Left cardiac atrium (tissue), 4 donors: ENCODE measurements at places on chromosomes 11 and 22. TPM values are rescaled to one million over a fixed set of nuclear protein-coding genes. Genes with fewer than 3 reads are reported as not detected.

The ANO9 gene
- 0.55 TPM for total RNA-seq

DNA sequence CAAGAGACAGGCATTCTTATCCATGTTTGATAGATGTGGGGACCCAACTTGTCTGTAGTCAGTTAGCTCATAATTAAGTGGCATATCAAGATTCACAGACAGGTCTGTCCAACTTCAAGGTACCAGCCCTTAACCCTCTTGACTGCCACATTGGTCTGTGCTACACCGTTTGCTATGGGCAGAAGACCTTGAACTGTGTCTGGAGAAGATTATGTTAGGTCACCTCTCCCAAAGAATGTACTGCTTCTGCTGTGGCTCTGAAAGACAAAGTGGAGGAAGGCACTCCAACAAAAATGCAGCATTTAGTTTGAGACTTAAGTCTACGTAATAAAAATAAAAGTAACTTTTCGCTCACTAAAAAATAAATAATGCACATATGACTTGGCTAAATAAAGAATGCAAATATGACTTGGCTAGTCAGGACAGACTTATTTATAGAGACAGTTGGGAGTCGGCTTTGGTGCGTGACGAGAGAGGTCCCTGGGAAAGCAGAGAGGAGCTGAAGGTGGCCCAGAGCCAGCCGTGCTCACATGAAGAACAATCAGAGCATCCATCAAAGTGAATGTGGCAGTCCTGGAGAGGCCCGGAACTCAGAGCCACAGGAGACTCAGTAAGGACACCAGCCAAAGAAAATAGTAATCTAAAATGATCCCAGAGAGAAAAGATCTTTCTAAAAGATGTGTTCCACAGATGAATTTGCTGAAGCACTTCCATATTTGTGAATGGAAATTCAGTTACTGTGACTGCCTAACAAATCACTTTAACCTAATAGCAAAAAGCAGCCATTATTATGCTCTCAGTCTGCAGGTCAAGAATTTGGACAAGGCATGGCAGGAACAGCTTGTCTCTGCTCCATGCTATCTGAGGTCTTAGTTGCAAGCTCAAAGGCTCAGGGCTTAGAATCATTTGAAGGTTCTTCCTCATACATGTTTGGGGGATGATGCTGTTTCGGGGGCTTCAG lies 35.0 kb downstream of the CWC15 start:
- peak; percentile 66 for DNase-seq

GRCh38 chr11:2551131-2551530 lies 106.3 kb downstream of the KCNQ1 start:
- DNase-seq: peak; percentile 6

DNA sequence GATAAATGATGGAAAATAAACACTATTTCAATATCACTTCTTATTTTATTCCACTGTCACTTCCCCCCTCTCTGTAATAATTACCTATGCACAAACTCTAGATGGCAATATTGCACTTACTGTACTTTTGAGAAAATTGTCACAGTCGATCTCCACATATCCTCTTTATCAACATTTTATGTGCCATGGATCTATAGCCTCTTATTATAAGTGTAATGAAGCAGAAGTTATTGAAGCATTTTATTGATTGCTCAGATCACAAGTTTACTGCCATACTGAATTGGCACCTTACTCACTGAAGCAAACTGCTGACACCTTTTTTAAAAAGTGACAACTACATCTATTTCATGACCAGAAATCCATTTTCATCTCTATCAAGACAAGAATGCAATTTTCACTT lies 133.4 kb downstream of the DCDC1 start:
- DNase-seq: no peak

GRCh38 chr11:60763692-60764369 lies 7.2 kb downstream of the MS4A15 start:
- DNase-seq: no peak

GRCh38 chr11:8913961-8914660 lies 3.1 kb downstream of the AKIP1 start:
- no peak for DNase-seq

DNA sequence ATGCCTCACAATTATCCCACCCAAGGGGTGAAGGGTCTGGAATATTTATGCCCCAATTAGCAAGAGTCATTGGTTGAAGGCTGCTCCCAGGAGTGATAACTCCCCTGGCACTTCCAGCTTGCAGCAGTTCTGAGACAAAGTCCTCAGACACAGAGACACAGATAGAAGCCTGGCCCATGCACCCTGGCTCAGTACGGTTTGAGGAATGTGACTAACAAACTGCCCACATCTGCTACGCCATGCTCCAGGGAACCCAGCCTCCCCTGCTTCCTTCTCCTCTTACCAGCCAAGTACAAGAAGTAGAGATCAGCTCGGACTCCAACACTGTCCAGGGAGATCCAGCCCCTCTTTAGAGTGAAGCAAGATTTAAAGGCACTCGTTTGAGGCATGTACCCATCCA lies 48.5 kb upstream of the BMAL1 start:
- DNase-seq: no peak

The CHRM1 gene
- not detected for total RNA-seq

The SEPTIN5 gene
- total RNA-seq: 118 TPM

GRCh38 chr11:43580735-43581369 lies 99.7 kb upstream of the HSD17B12 start:
- no peak for DNase-seq

- no peak for DNase-seq
Measured at GRCh38 chr11:134098566-134099184, 29.8 kb downstream of the JAM3 start.

DNA sequence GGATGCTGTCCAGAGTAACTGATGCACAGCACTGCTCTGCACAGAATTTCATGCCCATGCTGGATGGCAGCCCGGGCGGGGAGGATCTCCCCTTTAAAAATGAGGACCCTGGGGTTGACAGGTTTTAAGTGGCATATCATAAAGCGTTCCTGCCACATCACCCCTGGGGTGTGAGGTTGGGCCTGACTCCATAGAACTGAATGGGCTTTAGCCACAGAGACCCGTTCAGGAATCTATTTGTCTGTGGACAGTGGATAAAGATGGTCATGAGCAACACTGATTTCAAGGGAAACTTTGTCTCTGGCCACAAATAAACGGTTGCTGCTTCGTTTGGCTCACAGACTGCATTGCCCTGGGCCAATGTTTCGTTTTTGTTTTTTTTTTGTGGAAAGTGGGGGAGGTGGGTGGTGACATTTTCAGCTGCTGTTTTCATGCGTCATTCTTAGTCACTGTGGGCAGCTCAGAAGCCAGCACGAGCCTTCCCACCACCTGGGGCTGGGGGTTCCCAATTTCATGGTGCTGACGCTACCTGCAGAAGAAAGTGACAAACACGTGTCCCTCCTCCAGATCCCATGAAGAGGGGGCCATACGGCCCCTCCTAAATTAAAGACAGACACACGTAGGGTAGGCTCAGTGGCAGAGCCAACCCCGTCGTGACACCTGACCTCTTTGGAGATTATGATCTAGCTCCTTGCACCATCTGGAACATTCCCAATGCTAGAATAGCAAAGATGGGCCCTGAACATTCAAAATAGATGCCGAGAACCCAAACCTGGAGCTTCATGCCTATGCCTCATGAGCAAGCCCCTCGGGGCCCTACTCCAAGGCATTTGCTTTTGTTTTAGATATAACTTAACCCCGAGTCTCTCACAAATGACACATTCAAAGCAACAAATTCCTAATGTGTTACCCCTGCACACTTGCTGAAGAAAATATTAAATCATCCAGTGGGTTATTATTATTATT lies 54.8 kb upstream of the PHF21B start:
- no peak for DNase-seq

GRCh38 chr22:21643533-21644357 lies 1.6 kb downstream of the SDF2L1 start:
- no peak for DNase-seq

DNA sequence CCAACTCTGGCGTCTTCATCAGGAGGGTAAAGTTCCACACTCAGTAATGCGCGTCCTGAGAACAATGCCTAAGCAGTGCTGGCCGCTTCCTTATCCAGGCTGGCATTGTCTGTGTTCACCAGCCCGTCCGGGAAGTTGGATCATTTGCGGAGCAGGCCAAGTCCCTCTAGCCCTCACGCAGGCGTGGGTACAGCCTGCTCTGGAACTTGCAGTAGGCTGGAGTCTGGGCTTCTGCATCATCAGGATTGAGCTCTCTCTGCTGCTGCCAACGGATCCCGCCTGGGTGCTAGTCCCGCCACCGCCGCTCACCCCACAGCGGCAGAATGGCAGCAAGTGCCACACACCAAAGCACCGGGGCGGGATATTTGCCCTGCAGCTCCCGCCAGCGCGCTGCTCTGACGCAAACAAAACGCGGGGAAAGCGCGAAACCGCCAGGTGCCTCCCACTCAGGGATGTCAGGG lies 29.0 kb downstream of the GLYATL1 start:
- DNase-seq: no peak

DNA sequence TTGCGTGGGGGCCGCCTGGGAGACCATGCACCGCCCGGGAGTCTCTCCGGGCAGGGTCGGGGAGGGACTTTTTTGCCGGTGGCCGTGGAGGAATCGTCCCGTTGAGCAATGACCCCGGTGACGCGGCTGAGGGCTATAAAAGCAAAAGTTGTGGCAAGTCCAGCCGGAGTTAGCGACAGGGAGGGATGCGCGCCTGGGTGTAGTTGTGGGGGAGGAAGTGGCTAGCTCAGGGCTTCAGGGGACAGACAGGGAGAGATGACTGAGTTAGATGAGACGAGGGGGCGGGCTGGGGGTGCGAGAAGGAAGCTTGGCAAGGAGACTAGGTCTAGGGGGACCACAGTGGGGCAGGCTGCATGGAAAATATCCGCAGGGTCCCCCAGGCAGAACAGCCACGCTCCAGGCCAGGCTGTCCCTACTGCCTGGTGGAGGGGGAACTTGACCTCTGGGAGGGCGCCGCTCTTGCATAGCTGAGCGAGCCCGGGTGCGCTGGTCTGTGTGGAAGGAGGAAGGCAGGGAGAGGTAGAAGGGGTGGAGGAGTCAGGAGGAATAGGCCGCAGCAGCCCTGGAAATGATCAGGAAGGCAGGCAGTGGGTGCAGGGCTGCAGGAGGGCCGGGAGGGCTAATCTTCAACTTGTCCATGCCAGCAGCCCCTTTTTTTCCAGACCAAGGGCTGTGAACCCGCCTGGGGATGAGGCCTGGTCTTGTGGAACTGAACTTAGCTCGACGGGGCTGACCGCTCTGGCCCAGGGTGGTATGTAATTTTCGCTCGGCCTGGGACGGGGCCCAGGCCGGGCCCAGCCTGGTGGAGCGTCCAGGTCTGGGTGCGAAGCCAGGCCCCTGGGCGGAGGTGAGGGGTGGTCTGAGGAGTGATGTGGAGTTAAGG lies at the start of gene NEAT1:
Gene NEAT1 (plus strand): TSS at position 166 of the 883 bp plus-strand sequence.
- peak; percentile 95 for DNase-seq

DNA sequence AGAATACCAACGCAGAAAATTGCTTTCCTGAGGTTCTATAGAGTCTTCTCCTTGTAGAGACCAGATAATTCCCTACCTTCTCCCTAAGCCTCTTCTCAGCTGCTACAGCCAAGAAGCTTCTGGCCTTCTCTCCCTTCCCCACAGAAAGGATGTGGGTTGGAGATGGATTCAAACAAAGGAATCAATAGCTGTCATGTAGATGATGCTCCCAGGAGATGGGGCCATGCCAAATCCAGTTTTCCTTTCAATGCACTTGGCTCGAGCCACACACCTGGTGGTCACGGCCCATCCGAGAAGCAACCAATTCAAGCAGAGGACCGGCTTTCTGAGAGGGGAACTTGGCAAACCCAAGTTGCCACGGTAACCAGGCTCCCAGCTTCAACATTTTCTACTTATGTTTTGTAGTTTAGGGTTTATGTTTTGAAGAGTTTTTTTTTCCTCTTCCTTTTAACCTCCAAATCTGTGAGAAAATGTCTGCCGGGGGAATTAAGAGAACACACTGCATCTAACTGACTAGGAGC lies 31.3 kb upstream of the OPCML start:
- DNase-seq: no peak

The MLC1 gene
- total RNA-seq: 0.29 TPM

The NLRP6 gene
- 0.16 TPM for total RNA-seq
